ENCODE measurements at places on chromosomes 2 and 18. TPM values are rescaled to one million over a fixed set of nuclear protein-coding genes. Genes with fewer than 3 reads are reported as not detected.

The SLC16A14 gene
- total RNA-seq, result 0.87 TPM

The SPATS2L gene
- total RNA-seq, result 126 TPM

The ECEL1 gene
- 0.23 TPM for total RNA-seq

The ARMC9 gene
- total RNA-seq, result 14.8 TPM

The RAB6C gene
- not detected for total RNA-seq

The MARCHF7 gene
- total RNA-seq, result 59.8 TPM

The DTNA gene
- total RNA-seq, result 0.35 TPM

The CHRNA1 gene
- not detected for total RNA-seq

The RIT2 gene
- not detected for total RNA-seq

The IL36A gene
- not detected for total RNA-seq

The HRH4 gene
- total RNA-seq, result not detected

The SNTG2 gene
- not detected for total RNA-seq

The CD8A gene
- 0.18 TPM for total RNA-seq

The RAB17 gene
- total RNA-seq, result 0.28 TPM

The SERPINB2 gene
- 0.05 TPM for total RNA-seq

The NPPC gene
- total RNA-seq, result 0.42 TPM

The ITGA4 gene
- 1.4 TPM for total RNA-seq

The PSTPIP2 gene
- total RNA-seq, result 0.29 TPM

The MERTK gene
- total RNA-seq, result 3.0 TPM

The GLI2 gene
- 16.8 TPM for total RNA-seq

The YIPF4 gene
- total RNA-seq, result 49.9 TPM

The DAW1 gene
- 2.1 TPM for total RNA-seq

The IGFBP5 gene
- 0.16 TPM for total RNA-seq

The SERPINB10 gene
- total RNA-seq, result not detected

The TCF23 gene
- total RNA-seq, result not detected

The RFTN2 gene
- total RNA-seq, result not detected

The FAM168B gene
- 78.9 TPM for total RNA-seq

The RNF25 gene
- 51.5 TPM for total RNA-seq

The PIAS2 gene
- 8.9 TPM for total RNA-seq

The HOXD1 gene
- total RNA-seq, result 0.26 TPM

The ALK gene
- not detected for total RNA-seq

The STON1 gene
- total RNA-seq, result 0.39 TPM

The GKN1 gene
- 0.37 TPM for total RNA-seq
